RPMI7951 (cell line): ENCODE measurements at places on chromosomes 7 and 10. TPM values are rescaled to one million over a fixed set of nuclear protein-coding genes. Genes with fewer than 3 reads are reported as not detected.
A peak's percentile ranks its signal among the peaks of the same experiment; 100 is the strongest.

- no peak for DNase-seq
These were observed 19.2 kb upstream of the GPR146 start for GRCh38 chr7:1024876-1025742.

- DNase-seq = no peak
These were observed 107.7 kb upstream of the GDF10 start for GRCh38 chr10:47192273-47192672.

DNA sequence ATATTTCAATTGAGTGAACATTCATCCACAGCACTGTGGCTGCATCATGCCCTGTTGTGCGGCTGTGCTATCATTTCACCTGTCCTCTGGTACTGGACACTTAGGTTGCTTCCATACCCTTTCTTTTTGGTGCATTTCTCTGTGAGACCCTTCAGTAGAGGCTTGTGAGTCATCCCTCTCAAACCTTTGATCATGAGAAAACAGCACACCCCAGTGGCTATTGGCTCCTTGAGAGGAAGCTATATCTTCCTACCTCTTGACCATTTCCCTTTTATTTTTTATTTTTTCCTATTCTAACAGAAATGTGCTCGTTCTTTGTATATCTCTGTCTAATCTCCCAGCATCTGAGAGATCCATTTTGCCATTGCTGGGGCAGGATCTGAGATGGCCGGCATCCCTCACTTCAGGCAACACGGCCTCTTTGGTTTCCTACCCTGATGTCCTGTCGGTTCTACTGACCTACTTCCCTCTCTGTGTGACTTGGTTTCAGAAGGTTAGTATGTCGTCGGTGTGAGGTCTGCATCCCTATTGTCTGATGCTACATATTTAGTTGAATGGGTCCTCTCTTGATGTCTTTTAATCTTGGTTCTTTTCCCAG is 23.8 kb upstream of the PIK3AP1 start:
- peak; percentile 11 for DNase-seq

- DNase-seq = no peak
These were observed 199.9 kb downstream of the GATA3 start for GRCh38 chr10:8254350-8254749.

DNA sequence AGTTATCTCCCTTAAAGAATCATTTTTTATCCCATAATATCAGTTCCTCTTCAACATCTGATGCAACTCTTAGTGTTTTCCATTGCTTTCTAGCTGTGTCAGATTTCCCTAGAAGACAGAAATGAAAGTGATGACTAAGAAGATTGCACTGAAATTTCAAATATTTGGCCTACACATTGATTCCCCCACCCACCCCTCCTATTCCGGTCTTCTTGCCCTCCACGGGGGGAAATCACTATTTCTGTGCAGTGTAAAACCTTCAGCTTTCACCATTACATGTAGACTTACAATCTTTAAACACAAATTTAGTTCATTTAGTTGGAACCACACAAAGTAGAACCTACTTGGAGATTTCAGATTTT is 63.7 kb upstream of the IL6 start:
- peak; percentile 53 for DNase-seq

COL13A1 gene
- 17.1 and 26.2 TPM in 2 replicates for total RNA-seq

CPXM2 gene
- total RNA-seq = 0.29 and 0.60 TPM in 2 replicates

AASS gene
- 19.5 and 21.1 TPM in 2 replicates for total RNA-seq

MKI67 gene
- total RNA-seq = 41.8 and 48.5 TPM in 2 replicates

DENND11 gene
- 3.6 and 4.0 TPM in 2 replicates for total RNA-seq
